ENCODE measurements at places on chromosomes 1 and 21.
A peak's percentile ranks its signal among the peaks of the same experiment; 100 is the strongest.

- no peak for DNase-seq
Measured at GRCh38 chr1:156437037-156437867, 63.3 kb downstream of the MEF2D start.

GRCh38 chr1:87346130-87346814, 17.6 kb downstream of the LMO4 start:
- no peak for DNase-seq

DNA sequence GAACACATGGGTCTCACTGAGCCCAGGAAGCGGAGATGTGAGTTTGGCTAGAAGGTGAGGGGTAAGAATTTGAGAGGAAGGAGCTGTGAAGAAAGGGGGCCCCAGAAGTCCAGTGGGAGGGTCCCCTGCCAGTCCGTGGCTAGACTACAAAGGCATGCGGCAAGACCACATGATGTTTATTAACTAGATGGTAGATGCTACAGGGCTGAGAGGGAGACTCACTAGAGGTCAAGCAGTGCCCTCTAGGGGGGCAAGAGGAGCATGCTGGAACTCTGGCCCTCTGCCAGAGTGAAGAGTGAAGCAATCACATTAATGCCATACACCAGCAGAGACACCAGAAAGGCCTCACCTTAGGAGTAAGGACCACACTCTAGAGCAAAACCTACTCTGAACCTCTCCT, 12.2 kb downstream of the KIAA0319L start:
- no peak for DNase-seq

DNA sequence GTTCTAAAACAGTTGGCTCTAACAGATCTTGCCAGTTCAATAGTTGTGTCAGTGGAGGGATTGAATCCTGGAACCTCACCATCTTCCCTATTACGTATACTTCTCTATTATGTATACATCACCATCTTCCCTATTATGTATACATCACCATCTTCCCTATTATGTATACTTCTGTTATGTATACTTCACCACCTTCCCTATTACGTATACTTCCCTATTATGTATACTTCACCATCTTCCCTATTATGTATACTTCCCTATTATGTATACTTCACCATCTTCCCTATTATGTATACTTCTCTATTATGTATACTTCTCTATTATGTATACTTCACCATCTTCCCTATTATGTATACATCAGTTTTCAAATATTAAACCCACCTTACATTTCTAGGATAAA, 34.4 kb upstream of the HP1BP3 start:
- DNase-seq = no peak

DNA sequence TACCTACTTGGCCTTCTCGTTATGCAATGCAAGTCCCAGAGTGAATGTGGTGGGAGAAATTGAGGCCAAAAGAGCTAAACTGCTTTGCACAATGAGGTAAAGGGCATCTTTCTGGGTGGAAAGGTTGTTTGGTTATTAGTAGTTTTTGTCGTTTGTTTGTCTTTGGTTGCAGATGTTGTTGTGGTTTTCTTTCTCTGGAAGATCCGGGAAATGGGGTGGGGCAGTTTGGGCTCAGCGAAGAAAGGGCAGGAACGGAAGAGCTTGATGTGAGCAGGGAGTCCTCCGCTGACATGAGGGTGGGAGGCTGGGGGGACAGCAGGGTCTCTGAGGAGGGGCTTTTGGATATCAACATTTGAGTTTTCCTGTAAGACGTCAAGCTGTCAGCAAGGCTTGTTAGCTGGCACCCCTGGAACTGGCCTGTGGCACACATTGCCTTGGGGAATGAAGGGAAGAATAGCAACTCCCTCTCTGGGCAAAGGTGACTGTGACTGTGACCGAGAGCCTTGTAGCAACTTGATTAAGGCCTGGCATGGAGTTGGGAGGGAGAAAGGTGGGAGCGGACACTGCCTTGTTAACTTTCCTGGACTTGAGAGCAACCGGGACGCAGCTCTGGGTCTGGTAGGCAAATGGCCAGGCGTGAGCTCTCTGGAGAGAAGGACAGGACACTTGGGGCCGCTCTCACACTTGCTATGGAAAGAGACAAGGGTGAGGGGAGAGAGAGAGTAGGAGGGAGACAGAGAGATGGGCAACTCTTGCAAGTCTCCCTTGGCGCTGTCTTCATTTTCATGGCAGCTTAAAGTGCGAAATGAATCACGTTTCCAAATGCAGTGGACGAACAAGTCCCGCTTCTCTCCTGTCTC, 15.4 kb upstream of the OPRD1 start:
- no peak for DNase-seq

DNA sequence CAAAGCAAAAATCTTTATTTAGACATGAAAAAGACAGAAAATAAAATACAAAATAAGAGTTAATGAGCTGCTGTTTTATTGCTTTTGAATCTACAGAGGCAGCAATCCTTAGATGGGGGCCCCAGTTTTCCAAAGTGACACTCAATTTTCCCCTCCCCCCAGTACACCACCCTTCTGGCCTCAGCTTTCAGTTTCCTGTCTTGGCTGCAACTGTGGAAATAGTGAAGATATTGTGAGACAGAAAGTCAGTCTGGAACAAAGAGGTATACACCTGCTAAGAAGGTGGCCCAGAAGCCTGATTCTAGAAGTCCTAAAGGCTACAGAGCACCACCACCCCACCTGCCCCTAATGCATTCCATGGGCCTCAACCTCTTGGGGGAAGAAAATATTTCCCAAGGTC, 1.1 kb upstream of the MTMR11 start:
- DNase-seq = no peak

DNA sequence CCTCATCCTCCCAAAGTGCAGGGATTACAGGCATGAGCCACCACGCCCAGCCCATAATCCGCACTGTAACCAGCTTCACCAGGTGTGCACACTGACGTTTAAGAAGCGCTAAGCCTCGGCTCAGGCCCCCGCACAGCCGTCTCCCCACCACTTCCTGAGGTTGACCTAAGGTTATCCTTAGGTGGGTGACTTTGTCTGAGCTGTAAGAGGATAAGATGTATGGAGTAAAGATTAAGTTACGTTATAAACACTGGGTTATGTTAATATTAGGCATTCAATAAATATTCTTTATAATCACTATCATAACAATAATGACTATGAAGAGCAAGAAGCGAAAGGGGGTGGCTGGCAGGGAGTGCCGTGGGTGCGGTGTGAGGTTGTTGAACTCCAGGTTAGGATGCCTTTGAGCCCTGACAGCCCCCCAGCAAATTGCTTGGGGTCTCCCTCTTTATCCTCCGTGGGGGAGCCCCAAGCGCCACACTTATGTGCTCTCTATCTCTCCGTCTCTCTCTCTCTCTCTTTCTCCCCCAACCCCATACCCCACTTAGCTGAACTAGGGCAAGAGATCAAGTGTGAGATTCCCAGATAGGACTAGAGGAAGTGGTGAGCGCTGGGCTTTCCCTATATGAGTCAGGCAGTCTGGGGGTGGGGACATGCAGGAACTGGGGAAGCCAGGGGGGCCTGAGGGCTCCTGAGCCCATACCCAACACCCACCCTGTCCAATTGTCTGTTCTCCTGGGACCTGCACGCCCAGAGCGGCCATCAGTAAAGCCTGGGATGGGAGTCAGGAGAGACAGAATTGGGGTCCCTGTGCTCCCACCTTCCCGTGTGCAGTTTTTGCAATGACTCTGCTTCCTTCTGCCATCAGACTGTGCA, 7.6 kb downstream of the EFHD2 start:
- DNase-seq = peak; percentile 46

GRCh38 chr1:26317612-26318337, at the start of gene CD52:
Gene CD52 (plus strand): TSS chr1:26317958. CDS start chr1:26318018, 60 bp downstream.
- DNase-seq = no peak

DNA sequence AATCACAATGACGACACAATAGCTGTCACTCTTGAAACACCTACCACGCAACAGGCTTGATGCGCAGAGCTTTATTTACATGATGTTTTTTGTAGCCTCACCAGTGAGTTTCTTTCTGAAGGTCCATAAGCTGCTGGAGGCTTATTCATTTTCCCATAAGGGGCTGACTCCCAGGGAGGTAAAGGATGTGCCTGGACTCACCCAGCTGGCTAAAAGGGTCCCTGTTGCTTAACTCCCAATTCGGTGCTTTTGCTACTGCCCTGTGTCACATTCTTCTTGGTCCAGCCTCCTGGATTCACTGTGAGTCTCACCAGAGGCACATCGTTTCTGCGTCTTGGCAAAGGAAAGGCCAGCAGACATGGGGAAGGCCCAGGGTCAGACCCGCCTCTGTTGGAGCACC, 44.6 kb upstream of the OLIG2 start:
- no peak for DNase-seq

DNA sequence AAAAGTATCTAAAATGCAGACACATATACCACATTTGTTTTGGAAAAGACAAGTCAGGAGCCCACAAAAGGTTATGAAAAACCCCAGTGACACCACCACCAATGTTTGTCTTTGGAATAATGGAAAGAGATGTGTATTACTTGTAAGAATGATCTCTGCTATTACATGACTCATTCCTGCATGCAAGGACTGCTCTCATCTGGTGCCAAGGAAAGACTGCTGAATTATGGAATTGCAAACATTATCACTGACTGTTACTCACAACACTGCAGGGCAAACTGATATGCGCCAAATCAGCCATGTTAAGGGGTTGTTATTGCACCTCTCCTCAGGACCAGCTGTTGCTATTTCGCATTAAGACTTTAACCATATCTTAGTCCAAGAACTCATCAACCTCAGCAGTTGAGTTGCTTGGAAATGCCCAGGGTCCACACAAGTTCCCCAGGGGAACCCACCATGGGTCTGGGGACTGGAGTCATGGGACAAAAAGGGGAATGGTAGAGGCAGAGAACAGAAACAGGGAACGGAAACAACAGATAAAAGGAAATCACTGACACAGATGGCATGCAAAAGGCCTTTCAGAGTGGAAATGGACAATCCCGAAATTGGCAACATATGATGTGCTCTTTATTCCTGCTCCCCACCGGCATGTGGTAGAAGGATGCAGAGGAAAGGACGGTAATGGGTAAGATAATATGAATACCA, 34.4 kb downstream of the CAPZB start:
- peak; percentile 71 for DNase-seq

All from AG20443 (cell line).